ENCODE measurements at places on chromosomes 16 and 17.

DNA sequence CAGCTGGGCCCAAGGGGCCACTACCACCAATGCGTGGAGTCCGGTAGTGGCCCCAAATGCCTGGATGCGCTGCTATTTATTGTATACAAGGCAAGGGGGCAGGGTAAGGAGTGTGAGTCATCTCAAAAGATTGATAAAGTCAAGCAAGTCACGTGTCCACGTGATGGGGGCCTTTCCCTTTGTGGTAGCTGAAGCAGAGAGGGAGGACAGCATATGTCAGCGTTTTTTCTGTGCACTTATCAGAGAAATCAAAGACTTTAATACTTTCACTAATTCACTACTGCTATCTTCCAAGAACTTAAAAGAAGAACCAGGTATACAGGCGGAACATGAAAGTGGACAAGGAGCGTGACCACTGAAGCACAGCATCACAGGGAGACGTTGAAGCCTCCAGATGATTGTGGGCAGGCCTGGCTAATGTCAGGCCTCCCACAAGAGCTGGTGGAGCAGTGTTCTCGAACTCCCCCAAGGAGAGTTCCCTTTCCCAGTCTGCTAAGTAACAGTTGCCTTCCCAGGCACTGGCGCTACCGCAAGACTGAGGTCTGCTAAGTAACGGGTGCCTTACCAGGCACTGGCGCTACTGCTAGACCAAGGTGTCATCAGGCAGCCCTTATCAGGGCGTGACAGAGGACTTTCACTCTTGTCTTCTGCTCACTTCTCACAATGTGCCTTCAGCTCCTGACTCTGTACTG, 10.8 kb upstream of the ASB16 start:
- DNase-seq: no peak

GRCh38 chr17:44473367-44473766, 29.8 kb downstream of the GPATCH8 start:
- no peak for DNase-seq

DNA sequence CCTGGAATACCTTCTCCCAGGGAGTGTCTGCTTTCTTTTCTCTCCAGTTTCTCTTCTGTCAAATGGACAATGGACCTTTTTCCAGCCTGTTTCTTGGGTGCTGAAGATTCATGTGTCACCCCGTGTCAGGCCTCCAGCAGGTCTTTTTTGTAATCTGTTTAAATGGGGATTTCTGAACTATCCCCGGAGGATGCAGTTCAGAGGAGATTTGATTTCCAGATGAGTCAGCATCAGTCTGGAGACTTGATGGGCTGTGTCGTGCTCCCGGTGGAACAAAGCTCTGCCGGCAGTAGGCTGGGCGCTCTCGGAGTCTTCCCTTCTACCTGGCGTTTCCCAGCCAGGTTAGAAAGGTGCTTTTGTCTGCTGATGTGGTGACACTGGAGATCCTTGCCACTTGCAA, 440.6 kb downstream of the HS3ST3B1 start:
- no peak for DNase-seq

DNA sequence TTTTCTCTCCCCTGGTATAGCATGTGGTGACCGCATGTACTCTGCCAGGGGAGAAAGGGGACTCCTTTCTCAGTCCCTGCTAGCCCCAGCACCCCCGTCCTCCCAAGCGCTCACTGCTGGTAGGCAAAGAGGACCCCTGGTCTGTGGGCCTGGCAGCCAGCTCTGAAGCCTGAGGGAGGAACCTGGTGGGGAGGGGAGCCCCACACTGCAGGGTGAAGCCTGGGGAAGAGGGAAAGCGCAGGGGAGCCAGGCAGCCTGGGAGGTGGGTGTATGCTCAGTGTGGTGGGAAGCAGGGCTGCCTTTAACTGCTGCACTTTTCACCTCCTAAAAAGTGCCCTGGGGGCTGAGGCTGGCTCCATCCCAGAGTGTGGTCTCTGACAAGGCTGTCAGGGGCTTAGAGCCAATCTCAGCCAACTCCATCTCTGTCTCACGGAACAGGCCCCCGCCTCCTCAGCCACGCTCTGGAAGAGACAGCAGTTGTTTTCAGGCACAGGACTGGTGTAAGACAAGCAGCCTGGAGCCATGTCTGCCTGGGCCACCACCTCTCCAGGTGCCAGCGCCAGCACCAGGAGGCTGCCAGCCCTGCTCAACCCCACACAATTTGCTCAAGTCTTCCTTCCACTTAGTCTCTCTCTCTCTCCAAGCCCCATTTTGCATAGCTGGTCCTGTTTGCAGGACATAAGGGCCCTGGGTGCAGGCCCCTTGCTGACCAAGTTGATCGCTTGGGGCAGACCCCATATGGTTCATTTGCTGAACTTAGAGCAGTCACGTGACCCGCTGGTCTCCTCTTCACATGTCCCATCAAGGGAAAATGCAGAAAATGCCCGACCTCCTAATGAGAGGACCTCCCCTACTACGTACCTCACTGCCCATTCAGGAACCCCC, 14.7 kb upstream of the TBX2 start:
- DNase-seq: no peak

DNA sequence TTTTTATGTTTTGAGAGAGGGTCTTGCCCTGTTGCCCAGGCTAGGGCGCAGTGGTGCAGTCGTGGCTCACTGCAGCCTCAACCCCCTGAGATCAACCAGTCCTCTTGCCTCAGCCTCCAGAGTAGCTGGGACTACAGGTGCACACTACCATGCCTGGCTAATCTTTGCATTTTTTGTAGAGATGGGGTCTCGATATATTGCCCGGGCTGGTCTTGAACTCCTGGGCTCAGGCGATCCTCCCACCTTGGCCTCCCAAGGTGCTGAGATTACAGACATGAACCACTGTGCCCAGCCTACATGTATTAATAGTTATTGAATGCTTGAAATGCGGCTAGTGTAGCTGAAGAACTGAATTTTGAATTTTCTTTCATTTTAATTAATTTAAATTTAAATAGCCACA, 12.2 kb downstream of the C1QTNF1 start:
- DNase-seq: no peak

DNA sequence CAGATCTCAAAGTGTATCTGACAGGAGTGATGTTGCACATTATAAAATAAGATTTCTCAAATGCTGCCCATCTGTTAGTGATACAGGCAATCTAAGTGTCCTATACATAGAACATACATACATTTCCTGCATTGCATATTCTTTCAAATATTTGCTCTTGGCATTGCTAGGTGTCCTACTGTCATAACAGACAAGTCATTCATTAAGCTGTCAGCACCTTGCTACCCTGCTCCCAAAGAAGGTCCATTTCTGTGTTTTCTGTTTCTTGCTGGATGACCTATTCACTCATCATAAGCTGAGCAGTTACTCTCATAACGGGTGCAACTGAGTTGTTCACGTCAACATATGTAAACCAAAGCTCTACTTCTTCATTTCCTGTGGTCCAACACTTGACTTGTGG, 719.0 kb downstream of the KCNJ2 start:
- no peak for DNase-seq

DNA sequence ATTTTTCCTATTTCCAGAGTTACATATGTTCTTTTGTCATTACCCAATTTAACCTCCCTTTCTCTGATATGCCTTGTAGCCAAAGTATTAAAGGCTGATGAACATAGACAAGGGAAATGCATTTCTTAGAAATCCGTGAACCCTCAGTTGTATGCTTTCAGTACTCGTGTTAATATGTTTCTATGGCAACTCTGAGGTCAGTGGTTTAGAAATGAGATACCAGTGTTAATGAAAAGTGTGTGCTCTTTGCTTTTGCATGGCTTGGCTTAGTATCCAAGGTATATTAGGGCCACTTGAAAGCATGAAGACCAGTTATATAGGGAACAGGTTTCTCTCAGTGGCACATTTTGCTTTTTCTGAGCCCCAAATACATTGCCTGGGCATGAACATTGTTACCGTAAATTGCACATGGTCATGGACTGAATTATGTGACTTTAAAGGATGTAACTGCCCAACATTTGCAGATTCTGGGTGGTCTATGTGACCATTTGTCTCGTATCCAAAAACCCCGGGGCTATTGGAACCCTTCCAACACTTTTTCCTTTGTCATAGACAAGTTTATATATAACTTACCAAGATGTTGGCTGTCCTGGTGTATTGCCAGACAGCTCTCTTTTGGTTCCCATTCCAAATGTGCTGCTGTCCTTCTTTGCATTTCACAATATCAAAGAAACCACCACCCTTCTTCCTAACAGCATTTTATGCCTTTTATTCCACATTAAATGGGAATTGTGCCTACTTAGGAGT, 17.5 kb downstream of the ABHD15 start:
- DNase-seq: no peak

- no peak for DNase-seq
Observed at GRCh38 chr16:88368994-88369393, 13.8 kb upstream of the ZNF469 start.

DNA sequence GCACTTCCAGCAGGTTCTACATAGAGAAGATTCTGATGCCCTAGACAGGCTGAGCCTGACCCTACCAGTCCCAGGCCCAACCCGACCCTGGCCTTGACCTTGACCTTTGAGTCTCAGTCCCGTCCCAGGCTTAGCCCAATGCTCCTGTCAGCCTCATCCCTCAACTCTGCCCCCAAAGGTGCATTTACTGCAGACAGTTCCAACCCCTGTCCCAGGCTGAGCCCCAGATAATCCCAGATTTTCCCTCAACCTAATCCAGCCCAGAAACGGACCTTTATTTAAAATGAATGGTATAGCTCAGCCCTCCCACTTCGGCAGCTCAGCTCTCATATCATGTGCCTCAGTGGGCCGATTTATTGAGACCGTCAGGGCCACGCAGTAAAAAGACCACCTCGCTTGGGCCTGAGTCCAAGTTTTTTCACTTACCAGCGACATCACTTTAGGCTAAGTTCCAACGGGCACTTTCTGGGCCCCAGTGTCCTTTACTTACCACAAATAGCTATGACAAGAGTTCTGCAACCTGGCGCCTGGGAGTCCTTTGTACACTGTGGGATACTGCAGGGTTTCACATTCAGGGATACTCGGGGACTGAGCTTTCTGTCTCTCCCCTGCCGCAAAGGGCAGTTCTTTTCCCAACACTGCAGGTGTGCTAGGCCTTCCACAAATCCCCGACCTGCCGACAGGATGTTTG, 89.5 kb downstream of the WSCD1 start:
- no peak for DNase-seq
